ENCODE measurements at places on chromosomes 1 and 21.

DNA sequence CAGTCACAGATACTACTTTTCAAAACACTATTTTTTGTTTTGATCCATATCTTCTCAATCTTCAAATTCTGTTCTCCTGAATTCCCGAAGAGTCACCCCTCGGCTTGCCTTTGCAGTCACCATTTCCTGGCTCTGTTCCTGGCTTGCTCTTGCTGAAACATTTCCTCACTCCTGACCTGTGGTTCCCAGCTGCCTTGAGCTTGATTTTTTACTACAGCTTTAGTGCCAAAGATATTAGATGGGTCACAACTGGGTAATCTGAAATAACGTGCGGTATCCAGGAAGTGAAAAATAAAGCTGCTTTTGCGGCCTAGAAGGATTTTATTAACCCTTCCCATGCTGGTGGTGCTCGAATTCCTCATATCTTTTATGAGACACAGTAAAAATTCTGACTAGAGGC is 318.8 kb downstream of the PCP4 start:
- no peak for DNase-seq

DNA sequence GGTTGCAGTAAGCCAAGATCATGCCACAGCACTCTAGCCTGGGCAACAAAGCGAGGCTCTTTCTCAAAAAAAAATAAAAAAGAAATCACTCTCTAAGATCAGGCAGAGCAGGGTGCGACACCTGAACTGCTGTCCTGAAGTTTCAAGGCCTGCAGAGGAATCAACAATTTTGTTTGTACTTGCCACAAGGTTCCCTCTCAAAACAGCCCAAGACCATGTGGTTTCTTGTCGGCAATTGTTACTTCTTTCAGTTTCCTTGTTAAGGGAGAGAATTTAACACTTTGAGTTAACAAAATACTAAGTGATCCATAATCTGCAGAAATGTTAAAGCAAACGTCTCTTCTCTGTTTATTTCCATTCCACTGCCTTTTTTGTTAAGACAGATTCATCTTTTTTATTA is 36.5 kb downstream of the MACO1 start:
- DNase-seq = peak; percentile 37

GRCh38 chr1:94875794-94876193 is 51.1 kb downstream of the CNN3 start:
- no peak for DNase-seq

DNA sequence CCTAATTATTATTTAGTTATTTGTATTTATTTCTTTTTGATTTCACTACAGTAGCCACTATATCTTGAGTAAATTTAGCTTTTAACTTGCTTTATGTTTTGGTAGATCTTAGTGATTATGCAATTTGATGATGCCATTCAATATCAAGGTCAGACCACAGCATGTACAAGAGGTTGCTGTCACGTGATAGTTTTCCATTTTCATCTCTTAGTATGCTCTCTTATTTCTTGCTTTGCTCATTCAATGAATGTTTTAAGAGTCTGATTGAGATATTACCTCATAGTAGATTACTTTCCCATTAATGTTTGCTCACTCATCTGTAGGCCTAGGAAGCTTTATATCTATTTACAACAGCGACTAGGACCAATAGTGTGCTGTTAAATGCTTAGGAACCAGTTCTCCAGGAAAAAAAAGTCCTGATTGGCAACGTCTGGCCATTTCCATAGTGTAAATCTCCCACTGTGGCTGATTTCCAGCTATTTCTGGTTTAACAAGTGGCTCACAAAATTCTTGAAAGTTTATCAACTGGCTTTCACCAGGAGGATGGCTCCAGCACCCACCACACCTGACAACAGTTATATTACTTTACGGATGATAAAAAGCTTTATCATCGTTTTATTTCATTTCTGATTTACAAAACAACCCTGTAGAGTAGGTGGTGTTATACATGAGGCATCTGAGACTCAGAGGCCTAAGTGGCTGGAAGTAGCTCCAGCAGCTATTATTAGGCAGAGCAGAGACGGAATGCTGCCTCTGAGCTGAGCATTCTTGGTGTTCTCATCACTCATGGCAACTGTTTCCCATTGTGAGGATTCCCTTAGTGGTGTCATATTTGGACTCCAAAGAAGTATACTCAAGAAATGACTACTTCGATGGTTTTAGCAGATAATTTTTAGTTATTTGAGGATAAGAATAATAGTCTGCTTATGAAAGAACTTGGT is 235.2 kb downstream of the DISC1 start:
- DNase-seq = no peak

DNA sequence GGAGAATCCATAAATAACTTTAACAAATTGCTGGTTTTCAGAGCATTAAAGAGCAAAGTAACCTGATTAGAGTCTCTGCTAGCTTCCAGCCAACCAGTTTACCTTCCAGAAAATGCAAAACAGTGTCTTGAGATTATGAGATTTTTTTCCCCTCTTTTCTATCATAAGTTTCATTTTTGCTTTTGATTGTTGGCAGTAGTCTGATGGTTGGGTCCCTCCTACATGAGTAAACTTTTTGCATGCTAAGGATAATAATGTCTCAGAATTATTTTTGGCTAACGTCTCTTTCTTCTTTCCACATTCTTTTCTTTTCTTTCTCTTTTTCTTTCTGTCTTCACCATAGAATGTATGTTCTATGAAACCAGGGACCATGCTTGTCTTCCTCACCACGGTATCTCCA is 6.3 kb upstream of the ADAMTS5 start:
- DNase-seq = no peak

- no peak for DNase-seq
Observed at GRCh38 chr1:205612556-205612955, 19.3 kb downstream of the ELK4 start.

Measured in activated CD8-positive, alpha-beta T cell treated with anti-CD3 and anti-CD28 coated beads, Interleukin-2, amount 10 ng/mL, durations not matched to agents 7 days and 5 days (primary cell).